ENCODE measurements at places on chromosomes 11 and 22. TPM values are rescaled to one million over a fixed set of nuclear protein-coding genes. Genes with fewer than 3 reads are reported as not detected.

The MS4A15 gene
- 26.8 TPM for total RNA-seq

The KRTAP5-11 gene
- not detected for total RNA-seq

The KCNE3 gene
- total RNA-seq, result 14.9 TPM

The FKBP2 gene
- 93.0 TPM for total RNA-seq

DNA sequence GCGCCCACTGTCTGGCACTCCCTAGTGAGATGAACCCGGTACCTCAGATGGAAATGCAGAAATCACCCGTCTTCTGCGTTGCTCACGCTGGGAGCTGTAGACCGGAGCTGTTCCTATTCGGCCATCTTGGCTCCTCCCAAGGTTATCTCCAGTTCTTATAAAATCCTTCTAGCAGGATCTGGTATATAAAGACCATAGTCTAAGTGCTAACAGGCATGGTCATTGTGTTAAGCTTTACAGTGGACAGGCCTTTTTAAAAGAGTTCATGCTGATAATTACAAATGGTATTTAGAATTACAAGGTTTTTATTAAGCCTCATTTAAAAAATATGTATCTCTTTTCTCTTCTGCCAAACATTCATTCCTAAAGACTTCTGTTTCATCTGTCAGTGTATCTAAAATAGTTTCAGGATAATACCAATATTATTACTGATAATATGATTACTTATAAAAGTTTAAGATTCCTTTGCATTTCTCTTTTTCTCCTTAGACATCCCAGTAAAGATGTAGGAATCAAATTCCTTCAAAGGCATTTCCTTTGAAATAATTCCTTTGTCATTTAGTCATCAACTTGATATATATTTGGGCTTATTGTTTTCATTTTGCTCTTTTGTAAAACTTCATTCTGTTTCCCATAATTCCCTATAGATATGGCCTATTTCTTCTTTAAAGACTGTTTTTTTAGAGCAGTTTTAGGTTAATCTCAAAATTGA, 20.7 kb downstream of the DDX10 start:
- no peak for DNase-seq

- no peak for DNase-seq
These were observed 48.2 kb downstream of the ST3GAL4 start for GRCh38 chr11:126403658-126404057.

- no peak for DNase-seq
These were observed 80.1 kb downstream of the PICALM start for GRCh38 chr11:85988780-85989179.

DNA sequence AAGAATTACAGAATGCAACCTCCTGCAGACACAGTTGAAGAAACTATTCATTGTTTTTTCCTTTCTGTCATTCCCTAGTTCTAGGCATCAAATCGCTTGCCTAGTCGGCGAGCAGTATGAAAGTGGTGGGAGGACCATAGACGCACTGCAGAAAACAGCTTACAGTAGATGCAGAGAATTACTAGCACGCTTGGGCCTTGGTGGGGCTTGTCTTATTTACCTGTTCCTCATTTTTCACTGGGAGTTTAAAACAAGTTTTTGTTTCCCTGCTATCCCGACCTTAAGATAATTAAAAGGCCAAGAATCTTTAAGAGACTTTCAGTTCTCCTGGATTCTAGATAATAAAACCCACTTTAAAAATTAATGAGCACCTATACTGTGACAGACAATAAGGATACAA, 713 bp upstream of the ARL14EP start:
- DNase-seq, result no peak
